ENCODE measurements at places on chromosomes 13 and 19.

DNA sequence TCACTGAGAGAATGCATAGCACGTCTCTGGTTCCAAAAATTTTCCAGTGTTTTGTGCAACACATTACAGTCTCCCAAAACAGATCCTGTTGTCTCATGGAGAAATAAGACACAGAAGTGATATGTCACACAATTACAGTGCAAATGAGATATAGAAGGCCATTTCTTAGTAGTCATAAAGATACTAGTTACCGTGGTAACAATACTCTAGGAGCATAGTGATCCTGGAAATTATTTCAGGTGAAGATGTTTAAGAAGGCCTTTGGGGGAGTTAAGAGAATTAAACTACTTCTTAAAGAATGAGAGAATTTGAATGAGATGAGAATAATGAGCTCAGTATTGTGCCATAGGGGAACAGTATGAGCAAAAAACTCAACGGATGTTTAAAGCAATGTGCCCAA is 628.0 kb upstream of the MIR17HG start:
- no peak for DNase-seq

DNA sequence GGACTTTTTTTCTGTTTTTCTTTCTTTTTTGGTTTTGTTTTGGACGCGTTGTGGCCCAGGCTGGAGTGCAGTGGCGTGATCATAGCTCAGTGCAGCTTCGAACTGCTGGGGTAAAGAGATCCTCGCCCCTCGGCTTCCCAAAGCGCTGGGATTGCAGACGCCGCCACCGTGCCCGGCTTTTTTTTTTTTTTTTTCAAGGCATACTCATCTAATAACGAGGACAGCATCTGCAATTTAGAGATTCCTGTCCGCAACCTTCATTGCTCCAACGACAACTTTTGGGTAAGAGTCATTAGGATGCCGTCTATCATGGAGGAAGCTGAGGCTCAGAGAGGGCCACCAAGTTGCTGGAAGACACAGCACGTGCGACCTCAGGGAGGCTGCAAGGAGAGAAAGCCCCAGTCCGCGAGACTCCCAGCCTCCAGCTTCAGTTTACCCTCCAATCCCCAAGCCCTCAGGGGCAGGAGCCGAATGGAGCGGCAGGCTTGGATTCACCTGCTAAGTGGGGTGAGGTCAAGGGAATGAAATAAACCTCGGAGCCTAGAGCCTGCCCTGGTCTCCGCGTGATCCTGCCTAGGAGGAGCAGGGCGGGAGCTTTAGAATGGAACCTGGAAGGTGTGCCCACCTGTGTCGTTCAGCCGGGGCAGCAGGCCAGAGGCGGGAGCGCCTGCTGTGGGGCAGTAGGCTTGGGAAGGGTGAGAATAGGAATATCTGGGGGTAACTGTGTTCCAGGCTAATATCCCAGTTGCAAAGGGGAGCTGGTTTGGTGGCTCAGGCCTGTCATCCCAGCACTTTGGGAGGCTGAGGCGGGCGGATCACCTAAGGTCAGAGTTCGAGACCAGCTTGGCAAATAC is 676 bp upstream of the POLRMT start:
- peak; percentile 4 for DNase-seq

- DNase-seq, result no peak
These were observed 88.4 kb upstream of the PCDH8 start for GRCh38 chr13:52936806-52937205.

- DNase-seq, result no peak
These were observed 326.2 kb downstream of the TSHZ3 start for GRCh38 chr19:31023038-31023437.

GRCh38 chr19:18737337-18737953 is 53.7 kb downstream of the COMP start:
- DNase-seq, result no peak

DNA sequence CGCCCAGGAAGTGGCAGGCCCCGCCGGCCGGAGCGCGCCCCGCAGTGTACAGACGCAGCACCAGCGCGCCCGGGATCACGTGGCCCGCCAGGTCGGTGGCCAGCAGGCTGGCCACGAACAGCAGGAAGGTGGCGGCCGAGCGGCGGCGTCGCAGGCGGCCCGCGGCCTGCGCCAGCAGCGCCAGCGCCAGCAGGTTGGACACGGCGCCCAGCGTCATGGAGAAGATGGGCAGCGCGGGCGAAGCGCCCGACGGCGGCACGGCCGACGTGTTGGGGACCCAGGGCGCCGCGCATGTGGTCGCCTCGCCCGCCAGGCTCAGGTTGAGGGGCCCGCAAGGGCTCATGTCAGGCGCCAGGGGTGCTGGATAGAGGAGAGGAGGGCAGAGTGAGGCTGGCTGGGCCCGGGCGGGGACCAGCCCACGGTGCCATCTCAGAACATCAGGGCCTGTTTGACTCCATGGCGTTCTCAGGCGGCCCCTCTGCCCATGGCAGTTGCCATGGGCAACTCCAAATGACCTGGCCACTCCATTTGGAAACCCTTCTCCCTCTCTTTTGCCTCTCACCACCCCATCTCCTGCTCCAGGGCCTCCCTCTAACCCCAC is 1.1 kb downstream of the PTGER1 start:
- DNase-seq, result no peak

- no peak for DNase-seq
These were observed 88.4 kb upstream of the IRS2 start for GRCh38 chr13:109874484-109875454.

Measured in inflammatory macrophage treated with lipopolysaccharide for 1 hour (primary cell).